ENCODE measurements at places on chromosomes 5 and 9.

- no peak for DNase-seq
Observed at GRCh38 chr5:179404321-179405053, 59.2 kb upstream of the ADAMTS2 start.

DNA sequence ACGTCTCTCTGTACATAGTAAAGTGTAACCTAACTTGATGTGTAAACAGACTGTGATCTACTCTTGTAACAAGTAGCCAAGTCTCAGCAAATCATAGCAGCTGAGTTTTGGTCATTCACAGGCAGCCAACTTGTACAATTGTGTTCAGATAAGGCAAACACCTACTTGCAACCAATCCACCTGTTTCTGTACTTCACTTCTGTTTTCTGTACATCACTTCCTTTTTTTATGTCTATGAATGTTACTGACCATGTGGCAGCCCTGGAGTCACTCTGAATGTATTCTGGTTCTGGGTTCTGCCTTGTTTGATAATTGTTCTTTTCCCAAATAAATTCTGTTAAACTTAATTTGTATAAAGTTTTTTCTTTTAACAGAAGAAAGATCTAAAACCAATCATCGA is 26.0 kb downstream of the RLN2 start:
- no peak for DNase-seq

DNA sequence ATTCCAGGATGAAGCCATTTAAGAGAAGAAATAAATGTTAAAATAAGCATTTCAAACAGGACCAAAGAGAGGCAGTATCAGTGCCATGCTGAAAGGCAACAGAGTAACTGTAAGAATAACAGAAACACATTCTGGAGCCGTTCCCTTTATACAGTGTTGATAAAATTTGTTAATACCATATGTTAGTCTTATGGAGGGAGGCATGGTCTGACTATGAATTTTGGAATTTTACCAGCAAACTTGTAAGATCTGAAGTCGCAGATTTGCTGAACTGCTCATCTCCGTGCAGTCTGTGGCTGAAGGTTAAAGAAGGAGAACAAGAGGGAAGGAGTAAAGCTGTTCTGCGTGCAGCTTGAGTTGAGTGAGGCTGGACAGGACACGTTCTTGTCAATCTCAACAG is 508.4 kb downstream of the NFIB start:
- DNase-seq: no peak

DNA sequence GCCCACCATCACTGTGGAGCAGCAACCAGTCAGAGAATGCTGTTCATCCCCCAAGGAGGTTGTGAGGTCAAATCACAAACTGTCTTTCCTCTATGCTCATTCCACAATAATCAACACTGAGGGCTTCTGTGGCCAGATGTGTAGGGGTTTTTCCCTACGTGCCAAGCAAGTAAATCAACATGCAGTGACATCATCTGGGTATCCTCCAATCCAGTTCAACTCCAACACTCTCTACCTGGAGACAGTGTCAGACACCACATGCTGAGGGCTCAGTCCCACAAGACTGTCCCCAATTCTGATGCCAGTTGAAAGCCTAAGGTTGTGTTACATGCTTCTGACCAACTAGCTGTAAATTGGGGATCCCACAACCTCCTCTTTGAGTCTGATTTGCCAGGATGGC is 57.3 kb upstream of the DMRT1 start:
- no peak for DNase-seq

DNA sequence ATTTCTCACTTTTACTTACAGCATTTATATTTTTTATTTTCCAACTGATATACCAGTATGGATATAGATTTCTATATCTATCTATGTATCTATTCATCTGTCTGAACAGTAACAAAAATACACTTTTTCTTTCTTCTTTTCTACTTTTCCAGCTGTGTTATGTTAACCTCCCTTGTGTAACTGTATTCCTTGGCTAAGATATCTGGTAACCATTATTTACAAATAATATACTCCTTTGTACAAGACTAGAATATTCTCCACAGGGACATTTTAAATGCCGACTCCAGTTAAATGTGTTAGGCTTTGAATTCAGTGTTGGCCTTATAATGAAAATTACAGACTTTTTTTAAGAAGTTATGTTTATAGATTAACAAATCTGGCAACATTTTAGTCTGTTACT is 168.7 kb downstream of the XRCC4 start:
- no peak for DNase-seq

GRCh38 chr5:135921388-135921787 is 25.7 kb upstream of the IL9 start:
- DNase-seq: no peak

GRCh38 chr9:108057421-108058134 is 568.0 kb upstream of the KLF4 start:
- peak; percentile 94 for DNase-seq

- peak; percentile 49 for DNase-seq
Observed at GRCh38 chr5:96880444-96881164, 4.3 kb downstream of the ERAP2 start.

DNA sequence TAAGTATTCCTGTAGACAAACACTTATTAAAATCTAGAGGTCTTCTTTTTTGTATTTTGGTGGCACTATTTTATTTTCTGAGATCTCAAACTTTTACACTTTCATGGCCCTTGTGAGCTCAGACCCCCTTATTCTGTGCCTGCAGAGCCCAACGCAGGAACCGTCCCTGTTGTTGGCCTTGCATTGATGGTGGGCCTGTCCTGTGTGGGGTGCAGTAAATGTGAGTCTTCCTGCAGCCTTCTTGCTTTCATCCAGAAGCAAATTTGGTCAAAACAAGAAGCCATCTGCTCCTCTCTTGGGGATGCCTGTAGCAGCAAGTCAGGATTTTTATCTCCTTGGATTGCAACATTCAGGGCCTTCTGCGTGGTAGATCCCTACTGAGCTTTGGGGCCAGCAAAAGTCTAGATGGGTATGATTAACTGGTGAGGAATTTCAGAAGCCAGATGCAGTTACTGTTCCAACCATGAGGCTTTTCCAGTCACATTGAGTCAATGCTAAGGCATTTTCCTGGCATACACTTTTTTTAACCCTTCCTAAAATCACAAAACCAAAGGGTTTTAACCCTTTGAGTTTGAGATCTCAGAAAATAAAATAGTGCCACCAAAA is 31.7 kb downstream of the BASP1 start:
- peak; percentile 98 for DNase-seq

DNA sequence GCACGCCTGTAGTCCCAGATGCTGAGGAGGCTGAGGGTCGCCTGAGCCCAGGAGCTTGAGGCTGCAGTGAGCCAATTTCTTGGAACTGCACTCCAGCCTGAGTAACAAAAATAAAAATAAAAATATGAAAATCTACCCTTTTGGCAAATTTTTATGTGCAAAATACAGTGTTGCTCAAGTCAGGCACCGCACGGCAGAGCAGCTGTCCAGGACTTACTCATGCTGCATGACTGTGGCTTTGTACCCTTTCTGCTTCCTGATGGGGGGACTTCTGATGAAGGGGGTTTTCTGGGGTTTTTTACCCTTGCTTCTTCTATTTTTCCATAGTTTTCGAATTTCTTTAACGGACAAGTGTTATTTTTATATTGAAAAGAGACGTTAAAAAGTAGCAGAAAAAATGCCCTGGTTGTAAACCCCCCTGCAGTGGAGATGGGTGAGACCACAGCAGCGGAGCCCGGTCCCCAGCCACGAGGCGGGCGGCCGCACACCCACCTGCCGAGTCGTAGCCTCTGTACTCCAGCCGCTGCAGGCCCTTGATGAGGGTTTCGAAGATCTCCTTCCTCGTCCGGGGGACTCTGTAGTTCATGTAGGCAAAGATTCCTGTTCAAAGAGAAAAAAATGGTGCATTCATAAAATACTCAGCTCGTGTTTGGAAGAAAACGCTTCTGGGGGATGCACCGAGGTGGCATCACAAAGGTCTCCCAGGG is 15.0 kb downstream of the GFPT2 start:
- no peak for DNase-seq

DNA sequence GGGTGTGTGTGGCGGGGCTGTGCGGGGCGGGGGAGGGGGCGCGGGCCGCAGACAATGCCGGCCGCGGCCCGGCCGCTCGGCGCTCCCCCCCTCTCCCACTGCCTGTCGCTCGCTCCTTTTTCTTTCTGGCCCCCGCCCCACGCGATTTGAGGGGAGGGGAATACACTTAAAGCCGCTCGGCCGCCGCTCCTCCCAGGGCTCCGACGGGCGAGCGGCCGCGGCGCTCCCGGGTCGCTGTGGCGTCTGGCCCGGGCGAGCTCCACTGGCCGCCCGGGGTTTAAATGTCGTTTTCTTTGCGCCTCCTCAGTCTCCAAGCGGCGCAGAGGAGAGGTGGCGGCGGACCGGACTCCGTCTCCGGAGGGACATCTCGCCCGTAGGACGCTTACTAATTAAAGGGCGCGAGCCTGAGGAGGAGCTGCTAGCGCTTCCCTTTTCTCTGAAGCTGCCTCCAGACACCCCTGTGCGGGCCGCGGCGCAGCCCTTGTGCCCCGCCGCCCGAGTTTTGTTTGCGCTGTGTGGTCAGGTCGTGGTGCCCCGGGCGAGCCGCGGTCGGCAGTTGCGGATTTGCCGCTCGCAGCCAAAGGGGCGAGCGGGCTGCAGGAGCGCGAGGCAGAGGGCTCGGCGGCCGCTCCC is 1.4 kb downstream of the ZSWIM6 start:
- peak; percentile 49 for DNase-seq

DNA sequence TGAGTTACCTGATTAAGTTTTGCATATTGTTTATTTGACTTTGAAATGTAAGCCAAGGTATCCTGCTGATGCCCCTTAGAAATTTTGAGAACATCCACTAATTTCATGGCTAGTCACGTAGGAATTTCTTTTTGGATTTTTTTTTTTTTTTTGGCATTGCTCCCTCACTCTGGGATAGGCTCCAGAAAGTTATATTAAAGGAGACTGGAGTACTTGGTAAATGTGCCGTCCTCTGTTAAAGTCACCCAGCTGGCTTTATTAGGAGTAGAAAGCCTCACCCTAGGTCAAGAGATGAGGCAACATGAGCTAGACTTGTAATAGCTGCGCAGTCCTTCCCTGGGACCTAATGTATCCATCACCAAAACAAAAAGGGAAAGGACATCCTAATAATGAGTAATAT is 3.1 kb downstream of the KCTD16 start:
- no peak for DNase-seq

DNA sequence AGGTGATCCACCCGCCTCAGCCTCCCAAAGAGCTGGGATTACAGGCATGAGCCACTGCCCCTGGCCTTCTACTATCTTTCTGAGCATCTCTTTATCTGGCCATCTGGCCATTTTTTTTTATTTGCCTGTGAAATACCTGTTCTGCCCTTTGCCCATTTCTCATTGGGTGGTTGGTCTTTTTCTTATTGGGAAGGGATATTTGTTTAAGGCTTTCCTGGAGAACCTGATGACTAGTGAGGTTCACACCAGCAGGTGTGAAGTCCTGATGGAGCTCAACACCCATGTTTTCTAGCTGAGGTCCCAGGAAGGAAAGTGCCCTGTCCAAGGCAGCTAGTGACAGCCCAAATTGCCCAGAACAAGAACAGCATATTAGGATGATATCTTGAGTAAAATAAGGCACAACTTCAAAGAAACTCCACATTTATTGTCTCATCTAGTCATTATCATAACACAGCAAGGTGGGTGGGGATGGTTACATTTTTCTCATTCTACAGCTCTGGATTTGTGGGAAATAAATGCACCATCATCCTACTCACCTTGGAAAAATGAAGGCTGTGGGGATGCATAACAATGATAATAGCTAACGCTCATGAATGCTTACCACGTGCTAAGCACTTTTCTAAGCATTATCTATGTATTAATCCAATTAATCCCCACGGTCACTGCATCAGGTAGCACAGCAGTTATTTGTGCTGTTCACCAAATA is 20.3 kb downstream of the SLC36A3 start:
- no peak for DNase-seq

DNA sequence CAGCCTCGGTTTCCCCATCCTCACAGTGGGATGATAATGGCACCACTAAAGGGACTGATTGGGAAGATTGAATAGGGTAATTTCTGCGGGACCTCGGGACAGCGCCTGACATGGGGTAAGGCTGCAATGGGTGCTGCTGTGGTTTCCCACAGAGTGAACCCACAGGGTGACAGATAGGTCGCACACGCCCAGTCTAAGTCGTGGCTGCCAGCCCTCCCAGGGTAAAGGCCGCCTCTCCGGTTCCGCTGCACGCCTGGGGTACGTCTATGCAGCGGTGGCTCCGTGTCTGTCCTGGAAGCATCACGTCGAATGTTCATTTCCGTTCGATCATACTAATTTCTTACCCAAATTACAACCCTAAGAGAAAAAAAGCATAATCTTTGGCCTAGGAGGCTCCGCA is 631 bp downstream of the CFAP77 start:
- no peak for DNase-seq

GRCh38 chr9:128768606-128769005 is 3.1 kb downstream of the ZER1 start:
- no peak for DNase-seq

DNA sequence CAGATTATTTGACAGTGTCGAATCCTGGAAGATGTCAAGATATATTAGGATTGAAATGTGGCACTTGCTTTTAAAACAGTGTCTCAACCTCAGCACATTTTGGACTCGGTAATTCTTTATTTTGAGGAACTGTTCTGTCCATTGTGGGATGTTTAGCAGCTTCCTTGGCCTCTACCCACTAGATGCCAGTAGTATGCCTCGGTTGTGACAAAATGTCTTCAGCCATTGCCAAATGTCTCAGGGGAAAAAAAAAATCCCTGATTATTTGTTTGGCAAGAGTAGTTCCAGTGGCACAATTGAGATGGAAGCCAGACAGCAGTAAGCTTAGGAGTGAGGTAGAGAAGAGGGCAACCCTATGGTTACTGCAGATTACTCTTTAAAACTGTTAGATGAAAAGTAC is 694.5 kb upstream of the RIOK2 start:
- no peak for DNase-seq

DNA sequence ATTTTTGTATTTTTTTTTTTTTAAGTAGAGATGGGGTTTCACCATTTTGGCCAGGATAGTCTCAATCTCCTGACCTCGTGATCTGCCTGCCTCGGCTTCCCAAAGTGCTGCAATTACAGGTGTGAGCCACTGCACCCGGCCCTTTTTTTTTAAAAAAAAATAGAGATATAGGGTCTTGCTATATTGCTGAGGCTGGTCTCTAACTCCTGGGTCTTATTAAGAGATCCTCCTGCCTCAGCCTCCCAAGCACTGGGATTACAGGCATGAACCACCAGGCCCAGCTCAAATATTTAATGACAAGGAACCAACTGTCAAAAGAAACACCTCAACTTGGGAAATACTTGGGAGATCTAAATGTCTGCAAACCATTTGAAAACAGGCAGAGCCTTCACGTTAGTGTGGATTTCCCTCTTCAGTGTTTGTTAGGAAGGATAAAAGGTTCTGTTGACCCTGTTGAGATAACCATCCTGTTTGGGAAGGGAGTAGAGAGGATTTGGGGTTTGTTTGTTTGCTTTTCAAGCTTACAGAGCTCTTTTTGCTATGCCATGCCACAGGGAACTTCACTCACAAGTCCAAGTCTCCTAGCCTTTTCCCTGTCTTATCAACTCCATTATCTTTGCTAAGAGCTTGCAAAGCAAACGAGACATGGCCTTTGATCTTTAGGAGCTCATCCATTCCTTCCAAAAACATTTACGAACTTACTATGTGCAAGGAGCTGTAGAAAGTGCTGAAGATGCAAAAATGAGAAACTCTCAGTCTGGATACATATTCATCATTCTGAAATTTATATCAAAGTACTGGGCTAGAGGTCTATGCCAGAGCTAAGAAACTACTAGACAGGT is 7.5 kb downstream of the FAXDC2 start:
- DNase-seq: no peak

GRCh38 chr5:120706877-120707276 is 242.8 kb downstream of the PRR16 start:
- no peak for DNase-seq

All from astrocyte of the spinal cord (primary cell).